ENCODE measurements at places on chromosomes 3 and 15. TPM values are rescaled to one million over a fixed set of nuclear protein-coding genes. Genes with fewer than 3 reads are reported as not detected.

DNA sequence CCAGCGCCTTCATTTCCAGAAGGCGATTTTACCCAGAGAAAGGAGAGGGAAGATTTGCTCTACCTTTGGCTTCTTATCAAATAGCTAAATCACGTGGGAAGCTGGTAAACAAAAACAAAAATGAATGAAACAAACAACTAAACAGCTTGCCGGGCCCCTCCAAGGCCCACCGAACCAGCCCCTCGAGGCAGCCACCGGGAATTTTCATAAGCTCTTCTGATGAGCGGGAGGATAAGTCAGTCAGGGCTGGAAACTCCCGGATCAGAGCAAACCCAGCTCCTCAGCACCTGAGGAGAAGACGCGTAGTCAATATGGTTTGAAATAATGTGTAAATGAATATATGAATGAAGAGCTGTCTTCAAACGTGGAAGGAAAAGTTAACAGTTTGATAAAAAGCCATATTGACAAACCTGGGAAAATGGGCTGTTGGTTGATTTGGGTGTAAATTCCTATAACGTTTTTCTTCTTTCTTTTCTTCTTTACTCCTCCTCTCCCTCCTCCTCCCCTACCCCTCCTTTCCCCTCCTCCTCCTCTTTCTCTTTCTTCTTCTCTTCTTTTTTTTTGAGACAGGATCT, 10.7 kb downstream of the RPLP1 start:
- DNase-seq: no peak

DNA sequence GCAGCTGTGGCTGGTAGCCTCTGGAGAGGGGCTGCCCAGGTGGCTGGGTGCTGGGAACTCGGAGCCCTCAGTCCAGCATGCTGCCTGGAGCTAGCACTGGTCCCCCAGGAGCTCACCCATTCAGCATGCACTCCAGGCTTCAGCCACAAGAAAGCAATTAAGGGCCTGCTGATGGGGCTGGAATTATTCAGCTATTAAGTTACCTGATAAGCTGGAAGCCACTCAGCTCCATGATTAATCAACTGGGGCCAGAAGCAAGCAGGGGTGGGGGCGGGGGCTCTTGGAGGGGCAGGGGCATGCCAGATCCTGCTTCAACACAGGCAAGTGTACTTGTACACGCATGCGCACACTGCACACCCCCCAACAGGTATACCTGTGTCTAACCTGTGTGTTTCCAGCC, 22.1 kb upstream of the TMEM115 start:
- DNase-seq: no peak

DNA sequence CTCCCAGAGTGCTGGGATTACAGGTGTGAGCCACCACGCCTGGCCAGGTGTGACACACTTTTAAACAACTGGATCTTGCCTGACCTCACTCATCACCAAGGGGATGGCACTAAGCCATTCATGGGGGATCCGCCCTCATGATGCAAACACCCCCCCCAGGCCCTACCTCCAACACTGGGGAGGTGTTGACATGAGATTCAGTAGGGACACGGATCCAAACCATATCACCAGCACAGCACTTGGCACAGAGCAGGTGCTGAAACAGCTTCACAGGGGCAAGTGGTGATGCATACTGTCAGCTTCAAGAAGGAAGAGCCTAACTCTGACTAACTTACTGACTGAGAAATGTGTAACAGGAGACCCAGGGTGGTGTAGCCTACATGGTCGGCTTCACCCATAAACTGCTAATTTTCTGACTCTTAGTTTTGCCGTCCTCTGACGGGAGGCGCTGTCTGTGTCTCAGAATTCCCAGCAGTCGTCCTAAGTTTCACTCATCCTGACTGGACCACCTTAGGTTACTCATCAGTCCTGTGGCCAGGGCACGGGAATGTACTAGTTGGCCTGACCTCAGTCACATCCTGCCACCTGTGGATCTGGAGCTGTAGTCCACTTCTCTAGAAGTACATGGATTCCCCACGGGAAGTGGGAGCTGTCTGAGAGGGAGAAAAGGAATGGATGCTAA, 81.9 kb upstream of the PLXNA1 start:
- DNase-seq: no peak

GOLGA8H gene
- polyA plus RNA-seq: not detected

GRCh38 chr3:73542136-73542535, 82.6 kb downstream of the PDZRN3 start:
- no peak for DNase-seq

DNA sequence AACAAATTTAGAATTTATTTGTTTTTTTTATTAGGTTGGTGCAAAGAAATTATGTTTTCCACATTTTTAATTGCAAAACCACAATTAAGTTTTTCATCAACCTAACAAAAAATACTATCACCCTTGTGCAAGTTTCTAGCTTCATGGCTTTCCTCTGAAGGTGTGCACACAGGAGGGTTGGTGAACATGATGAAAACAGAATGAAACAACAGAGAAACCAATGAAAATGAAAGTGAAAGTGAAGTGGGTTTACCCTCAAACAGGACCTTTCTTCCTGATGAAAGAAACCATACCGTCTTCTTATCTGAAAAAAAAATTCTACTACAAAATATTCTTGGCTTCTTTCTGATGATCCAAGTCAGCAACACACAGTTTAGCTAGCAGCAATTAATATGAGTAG, 71.9 kb upstream of the FEZF2 start:
- peak; percentile 2 for DNase-seq

DNA sequence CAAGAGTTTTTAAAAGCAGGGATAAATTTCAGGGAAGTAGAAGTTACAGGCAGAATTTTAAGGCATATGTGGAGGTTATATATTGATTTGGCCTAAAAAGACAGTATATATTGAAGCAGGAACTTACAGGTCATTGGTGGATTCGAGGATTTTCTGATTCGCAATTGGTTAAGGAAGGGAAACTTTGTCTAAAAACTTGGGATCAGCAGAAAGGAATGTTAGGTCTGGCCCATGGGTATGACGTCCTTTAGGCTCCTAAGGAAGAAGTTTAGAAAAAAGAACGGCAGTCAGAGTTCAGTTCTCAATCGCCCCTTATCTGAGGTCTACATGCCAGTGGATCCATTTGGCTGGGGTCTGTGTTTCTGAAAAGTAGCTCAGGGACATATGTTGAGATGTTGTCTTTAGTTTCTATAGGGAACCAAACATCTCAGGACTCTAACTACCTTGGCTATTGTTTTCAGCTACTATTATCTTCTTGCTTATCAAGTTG, 33.2 kb upstream of the ACP3 start:
- DNase-seq: no peak

SI gene
- polyA plus RNA-seq: not detected

GRCh38 chr3:174413062-174413912, 445.8 kb upstream of the NAALADL2 start:
- no peak for DNase-seq

- DNase-seq: no peak
Observed at GRCh38 chr15:34154725-34155204, 52.9 kb downstream of the PGBD4 start.

DNA sequence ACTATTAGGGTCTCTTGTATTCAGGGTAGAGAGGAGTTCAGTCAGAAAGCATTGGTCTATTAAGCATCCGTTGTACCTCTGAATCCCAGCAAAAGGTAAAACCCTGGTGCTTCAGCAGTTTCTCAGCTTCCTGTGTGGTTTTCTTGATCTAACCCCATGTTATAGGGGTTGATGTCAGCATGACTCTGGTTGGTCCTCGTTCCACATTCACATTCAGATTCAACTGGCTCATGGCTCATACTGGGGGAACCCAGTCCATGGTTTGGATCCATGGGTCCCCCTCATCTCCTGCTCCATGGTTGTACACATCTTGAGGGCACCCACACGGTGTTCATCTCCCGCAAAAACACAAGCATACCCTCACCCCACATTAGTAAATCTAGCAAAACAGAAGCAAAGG, 47.7 kb upstream of the C2CD4B start:
- no peak for DNase-seq

ZNF860 gene
- not detected for polyA plus RNA-seq

PGBD4 gene
- 1.2 TPM for polyA plus RNA-seq

MED12L gene
- 0.09 TPM for polyA plus RNA-seq

DNA sequence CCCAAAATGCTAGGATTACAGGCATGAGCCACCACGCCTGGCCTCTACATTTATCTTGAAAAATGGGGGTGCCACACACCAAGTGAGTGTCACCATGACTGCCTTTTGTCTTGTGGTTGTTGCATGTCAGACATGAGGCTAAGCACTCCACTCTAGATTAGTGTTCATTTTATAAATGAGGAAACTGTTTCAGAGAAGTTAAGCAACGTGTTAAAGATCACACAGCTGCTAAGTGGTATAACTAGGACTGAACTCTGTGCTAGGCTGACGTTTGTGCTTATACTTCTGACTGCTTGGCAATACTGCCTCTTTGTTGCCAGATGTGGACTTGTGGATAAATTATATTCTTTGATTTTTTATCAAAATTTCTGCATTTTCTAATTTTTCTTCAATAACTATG, 50.8 kb upstream of the SMAD6 start:
- DNase-seq: no peak
